ENCODE measurements at places on chromosomes 1 and 21.

DNA sequence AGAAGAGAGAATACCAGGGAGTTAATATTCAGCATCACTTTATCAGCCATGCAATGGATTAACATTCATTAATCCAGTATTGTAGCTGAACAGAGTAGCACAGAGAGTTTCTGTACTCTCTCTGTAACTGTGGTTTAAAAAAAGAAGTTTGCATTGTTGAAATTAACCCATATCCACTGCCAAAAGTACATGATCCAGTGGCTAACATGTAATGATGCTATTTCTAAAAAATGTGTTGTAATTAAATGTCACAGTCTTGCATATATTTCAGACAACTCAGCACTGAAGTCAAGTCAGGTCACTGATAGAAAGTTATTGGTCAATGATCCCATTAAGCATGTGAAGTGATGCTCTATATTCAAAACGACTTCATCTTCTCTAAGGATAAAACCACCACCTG, 141.3 kb downstream of the NRIP1 start:
- DNase-seq, result no peak

DNA sequence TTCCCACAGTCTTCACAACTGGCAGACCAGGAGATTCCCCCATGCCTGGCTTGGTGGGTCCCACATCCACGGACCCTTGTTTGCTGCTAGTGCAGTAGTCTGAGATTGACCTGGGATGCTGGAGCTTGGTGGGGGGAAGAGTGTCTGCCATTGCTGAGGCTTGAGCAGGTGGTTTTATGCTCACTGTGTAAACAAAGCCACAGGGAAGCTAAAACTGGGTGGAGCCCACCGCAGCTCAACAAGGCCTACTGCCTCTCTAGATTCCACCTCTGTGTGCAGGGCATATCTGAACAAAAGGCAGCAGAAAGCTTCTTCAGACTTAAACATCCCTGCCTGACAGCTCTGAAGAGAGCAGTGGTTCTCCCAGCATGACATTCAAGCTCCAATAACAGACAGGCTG, 177.3 kb upstream of the ETV3 start:
- no peak for DNase-seq

- peak; percentile 44 for DNase-seq
Observed at GRCh38 chr1:6612641-6613360, 730 bp upstream of the PHF13 start.

DNA sequence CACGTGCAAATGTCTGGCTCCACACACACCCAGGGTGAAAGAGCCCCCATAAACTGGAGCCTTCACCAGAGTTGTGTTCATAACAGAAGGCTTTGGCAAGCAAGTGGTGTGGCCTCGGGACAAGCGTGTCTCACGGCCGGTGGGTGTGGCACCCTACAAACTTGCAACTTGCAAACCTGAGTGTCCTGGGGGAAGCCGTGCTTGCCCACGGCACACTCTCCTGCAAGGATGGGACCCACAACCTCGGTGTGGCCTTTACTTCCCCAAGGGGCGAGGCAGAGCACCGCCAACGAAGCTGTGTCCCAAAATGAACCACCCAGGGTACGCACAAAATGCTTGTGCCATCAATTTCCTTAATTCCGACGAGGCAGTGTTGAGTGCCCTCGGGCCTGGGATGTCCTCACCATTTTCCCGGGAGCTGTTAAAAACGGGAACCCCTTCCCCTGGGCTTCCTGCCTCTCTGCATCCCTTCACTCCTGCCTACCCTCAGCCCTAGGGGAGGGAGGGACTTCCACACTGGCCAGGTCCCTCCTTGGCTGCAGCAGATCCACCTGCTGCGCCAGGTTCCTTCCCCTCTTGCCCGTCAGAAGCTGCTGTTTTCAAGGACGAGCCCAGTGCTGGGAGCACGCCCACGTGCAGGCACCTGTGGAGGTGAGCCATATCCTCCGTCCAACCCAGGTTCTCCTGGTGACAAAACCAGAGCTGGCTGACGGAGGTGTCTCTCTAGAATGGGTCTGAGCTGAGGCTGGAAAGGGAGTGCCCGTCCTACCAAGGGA, 111.4 kb downstream of the NPHP4 start:
- DNase-seq, result no peak

GRCh38 chr1:10508511-10508951, 33.8 kb downstream of the PEX14 start:
- no peak for DNase-seq

- DNase-seq, result no peak
Observed at GRCh38 chr1:95196017-95196416, 38.0 kb upstream of the RWDD3 start.

DNA sequence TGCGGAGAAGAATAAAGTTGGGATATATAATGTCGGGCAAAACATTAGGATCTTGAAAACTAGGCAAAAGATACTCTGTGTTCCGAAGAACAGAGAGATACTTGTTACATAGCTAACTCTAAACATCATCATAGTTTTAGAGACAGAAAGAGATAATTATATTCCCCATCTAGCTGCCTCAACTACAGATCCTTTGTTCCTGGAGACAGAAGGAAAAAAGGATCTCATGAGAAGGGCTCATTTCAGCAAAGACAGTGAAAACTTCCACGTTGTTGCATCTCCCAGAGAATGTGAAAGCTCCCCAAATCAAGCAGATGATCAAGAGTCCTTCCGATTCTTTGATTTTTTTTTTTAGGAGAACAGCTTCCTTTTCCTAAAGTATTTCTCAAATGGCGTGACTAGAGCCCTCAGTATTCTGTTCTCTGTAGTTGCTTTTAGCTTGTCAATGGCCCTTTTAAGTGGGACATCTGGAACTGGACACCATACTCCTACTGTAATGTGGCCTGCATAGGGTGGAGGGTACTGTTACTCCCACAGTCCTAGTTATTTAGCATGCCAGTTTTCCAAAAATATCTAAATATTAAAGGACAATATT, 1048.2 kb downstream of the TTLL7 start:
- DNase-seq, result peak; percentile 82

GRCh38 chr1:81587426-81587825, 213.3 kb upstream of the ADGRL2 start:
- DNase-seq, result no peak

- peak; percentile 34 for DNase-seq
Observed at GRCh38 chr1:193120604-193121166, 1.1 kb upstream of the CDC73 start.

Measured in pons (tissue), 1 donor.